ENCODE measurements at places on chromosomes 2 and 18. TPM values are rescaled to one million over a fixed set of nuclear protein-coding genes. Genes with fewer than 3 reads are reported as not detected.

GRCh38 chr18:2179498-2180183, 391.7 kb downstream of the METTL4 start:
- no peak for DNase-seq
- H3K27me3 ChIP-seq = no peaks in the 10 kb centered on the region
- H3K27ac ChIP-seq = no peak overlapping the region
- H3K36me3 ChIP-seq = no peaks in the 10 kb centered on the region
- H3K4me3 ChIP-seq = no peak overlapping the region

- DNase-seq = no peak
- H3K27me3 ChIP-seq = no peaks in the 10 kb centered on the region
- no peak overlapping the region for H3K27ac ChIP-seq
- H3K4me3 ChIP-seq = no peak overlapping the region
These were observed 126.9 kb downstream of the SOX11 start for GRCh38 chr2:5818961-5819600.

- no peaks in the 10 kb centered on the region for H3K27me3 ChIP-seq
- no peaks in the 10 kb centered on the region for H3K4me1 ChIP-seq
- no peaks in the 10 kb centered on the region for H3K36me3 ChIP-seq
- peak; percentile 6 for DNase-seq
These were observed 383.4 kb downstream of the CBLN2 start for GRCh38 chr18:72160510-72161445.

DNA sequence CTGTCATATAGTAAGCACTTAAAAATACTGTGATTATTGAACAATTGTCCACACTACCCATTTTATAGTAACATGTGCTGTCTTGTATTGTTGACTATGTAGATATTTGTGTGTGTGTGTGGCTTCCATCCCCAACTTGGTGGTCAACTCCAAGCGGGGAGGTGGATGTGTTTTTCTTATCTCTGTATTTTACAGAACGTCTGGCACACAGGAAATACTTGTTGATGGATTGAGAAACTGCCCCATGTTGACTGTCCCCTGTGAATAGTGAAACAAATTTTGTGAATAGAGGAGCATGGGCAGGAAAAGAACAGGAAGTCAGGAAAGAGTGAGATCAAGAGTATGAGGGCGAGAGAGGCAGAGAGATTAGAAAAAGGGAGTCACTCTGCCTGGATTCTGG, 83.6 kb downstream of the CELF4 start:
- H3K27me3 ChIP-seq = no peaks in the 10 kb centered on the region
- DNase-seq = no peak
- no peaks in the 10 kb centered on the region for H3K4me1 ChIP-seq
- no peak overlapping the region for H3K27ac ChIP-seq
- H3K36me3 ChIP-seq = no peaks in the 10 kb centered on the region
- H3K4me3 ChIP-seq = no peak overlapping the region

DNA sequence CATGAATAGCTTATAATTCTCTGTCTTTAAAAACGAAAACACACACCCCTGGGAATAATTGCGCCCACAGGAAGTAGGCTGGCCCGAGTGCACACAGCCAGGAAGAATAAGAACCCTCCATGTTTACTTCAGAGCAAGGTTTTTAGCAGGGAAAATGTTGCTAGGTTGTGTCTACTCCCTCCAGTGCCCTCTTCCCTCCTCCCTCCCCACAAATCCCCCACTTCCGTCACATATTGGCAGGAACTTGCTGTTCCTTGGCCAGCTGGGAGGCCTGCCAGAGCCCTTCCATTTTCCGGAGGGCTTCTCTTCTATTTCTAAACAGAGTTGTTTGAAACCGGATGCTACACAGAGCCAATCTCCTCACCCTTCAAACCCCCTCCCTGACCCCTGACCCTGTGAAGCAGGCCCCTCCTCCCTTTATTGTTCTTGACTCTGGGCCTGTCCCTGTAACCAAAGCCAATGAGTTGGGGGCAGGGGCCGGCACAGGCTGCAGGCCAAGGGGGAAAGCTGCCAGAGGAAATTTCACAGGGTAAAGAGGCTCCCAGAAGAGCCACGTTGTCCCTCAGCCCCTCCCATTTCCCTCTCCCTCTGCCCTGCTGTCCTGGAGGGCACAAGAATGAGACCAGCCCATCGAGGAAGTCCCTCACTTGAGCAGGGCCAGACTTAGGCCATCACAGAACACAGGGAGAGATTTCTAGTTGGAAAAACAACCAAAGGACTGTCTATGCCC, 49.8 kb upstream of the LGALSL start:
- no peaks in the 10 kb centered on the region for H3K27me3 ChIP-seq
- H3K4me3 ChIP-seq = peak overlapping the region; percentile 2
- H3K36me3 ChIP-seq = no peaks in the 10 kb centered on the region
- peak; percentile 88 for DNase-seq

- H3K27ac ChIP-seq = no peak overlapping the region
- DNase-seq = no peak
- peaks cover 17% of the 10 kb centered on the region for H3K4me1 ChIP-seq
- no peaks in the 10 kb centered on the region for H3K27me3 ChIP-seq
These were observed 376 bp downstream of the NDUFA10 start for GRCh38 chr2:240024766-240025165.

GRCh38 chr18:65380571-65380970, 370.2 kb upstream of the CDH7 start:
- H3K27me3 ChIP-seq = no peaks in the 10 kb centered on the region
- no peaks in the 10 kb centered on the region for H3K36me3 ChIP-seq
- H3K4me3 ChIP-seq = no peak overlapping the region
- no peaks in the 10 kb centered on the region for H3K4me1 ChIP-seq
- no peak for DNase-seq
- H3K27ac ChIP-seq = no peak overlapping the region

DNA sequence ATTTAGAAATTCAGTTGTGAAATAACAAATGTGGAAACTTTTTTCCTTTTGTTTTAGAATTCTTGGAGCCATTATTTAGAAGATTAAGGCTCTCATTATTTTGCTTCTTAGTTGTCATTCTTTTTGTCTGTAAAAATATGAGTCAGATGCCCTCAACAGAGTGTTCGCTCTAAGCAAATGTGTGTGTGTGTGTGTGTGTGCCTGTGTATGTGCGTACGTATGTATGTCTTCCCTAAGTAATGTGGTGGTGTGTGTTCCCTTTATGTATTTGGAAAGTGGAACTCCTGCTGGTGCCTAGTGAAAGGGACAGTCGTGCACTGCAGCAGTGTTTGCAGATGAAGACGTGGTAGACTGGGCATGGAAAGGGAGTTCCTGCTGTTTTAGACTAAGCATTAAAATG, 27.5 kb downstream of the ZNF407 start:
- H3K27ac ChIP-seq = no peak overlapping the region
- H3K4me3 ChIP-seq = no peak overlapping the region
- H3K4me1 ChIP-seq = peaks cover 3% of the 10 kb centered on the region

The KIF1A gene
- 0.40 TPM for total RNA-seq

The LYG2 gene
- not detected for total RNA-seq

DNA sequence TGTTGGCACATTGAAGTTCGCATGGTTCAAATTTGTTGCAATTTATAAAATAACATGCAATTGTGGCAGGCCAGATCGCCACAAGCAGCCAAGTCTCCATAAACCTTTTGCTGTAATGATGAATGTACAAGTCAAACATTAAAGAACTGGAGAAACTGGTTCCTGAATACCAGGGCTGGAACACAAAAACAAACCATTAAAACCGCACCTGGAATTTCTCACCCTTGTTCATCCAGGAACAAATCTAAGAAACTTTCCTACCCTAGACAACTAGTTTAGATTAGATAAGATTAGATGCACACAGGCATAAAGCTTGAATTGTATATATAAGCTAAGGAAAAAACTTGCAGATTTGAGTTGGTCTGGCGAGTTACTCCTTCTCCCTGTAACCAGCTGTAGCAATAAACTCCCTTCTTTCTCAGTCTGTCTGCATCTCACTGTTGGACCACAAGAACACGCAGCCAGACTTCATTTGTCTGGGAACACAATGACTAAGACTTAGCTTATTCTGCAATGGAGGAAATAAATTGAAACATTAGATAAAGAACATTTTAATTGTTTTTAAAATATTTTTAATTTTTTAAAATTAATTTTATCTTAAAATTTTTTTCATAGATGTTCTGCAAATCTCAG, 1835.5 kb upstream of the LRRTM1 start:
- DNase-seq = peak; percentile 93
- no peaks in the 10 kb centered on the region for H3K27me3 ChIP-seq
- no peaks in the 10 kb centered on the region for H3K36me3 ChIP-seq
- peak overlapping the region; percentile 83 for H3K27ac ChIP-seq
- H3K4me3 ChIP-seq = peak overlapping the region; percentile 33

DNA sequence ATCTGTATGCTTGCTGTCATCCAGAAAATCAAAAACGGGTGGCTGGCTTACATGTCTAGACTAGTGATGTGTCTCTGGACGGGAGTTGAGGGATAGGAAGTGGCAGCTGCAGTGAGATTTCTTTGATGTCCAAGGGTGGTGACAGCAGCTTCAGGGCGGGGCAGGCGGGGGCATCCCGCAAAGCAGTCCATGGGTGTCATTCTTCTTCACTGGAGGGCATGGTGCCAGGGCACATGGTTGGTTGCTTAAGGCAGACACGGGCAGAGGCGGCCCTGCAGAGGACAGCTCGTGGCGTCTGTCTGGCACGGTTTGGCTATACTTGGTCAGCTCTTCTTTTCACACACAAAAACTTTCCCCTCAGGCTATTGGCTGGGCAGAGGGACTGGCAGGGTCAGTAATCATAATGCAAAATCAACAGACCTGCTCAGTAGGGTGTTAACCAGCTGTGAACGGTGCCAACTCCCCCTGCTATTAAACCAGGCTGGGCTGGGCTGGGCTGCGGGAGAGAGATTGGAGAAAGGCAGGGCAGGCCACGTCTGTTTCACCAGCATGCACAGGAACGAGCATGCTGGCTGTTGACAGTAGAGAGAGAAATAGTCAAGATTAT, 63.7 kb downstream of the COL4A3 start:
- H3K27ac ChIP-seq = no peak overlapping the region
- H3K4me3 ChIP-seq = peak overlapping the region; percentile 48
- no peaks in the 10 kb centered on the region for H3K36me3 ChIP-seq
- DNase-seq = peak; percentile 49
- H3K27me3 ChIP-seq = no peaks in the 10 kb centered on the region

The GRP gene
- total RNA-seq = not detected

DNA sequence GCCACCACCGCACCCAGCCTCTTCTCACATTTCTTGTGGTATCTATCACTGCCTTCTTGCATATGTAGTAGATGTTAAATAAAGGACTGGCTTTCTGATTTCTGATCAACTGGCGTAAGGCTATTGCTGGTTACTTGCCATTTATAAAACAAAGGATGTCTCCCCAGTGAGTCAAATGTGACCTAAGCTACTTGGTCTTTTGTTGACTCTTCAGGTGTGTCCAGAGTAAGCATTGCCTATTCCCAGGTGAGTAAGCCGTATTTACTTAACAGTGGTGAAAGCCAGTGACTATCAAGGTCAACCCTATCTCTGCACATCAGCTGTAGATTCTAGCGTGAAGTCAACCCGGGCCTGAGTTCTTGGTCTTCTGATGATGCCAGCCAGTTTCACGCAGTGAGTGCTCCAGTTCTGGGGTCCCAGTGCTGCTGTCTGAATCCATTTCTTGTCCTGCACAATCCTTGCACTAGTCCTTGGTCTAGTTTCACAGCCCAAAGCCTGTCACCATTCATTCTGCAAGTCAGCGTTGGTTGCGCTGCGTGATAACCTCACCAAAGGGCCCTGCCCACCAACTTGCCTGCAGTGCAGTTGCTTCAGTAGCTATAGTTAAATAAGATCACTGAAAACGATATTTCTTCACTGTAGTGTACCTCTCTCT, 120.2 kb downstream of the GBX2 start:
- no peak overlapping the region for H3K4me3 ChIP-seq
- peaks cover 3% of the 10 kb centered on the region for H3K36me3 ChIP-seq
- peaks cover 30% of the 10 kb centered on the region for H3K4me1 ChIP-seq

DNA sequence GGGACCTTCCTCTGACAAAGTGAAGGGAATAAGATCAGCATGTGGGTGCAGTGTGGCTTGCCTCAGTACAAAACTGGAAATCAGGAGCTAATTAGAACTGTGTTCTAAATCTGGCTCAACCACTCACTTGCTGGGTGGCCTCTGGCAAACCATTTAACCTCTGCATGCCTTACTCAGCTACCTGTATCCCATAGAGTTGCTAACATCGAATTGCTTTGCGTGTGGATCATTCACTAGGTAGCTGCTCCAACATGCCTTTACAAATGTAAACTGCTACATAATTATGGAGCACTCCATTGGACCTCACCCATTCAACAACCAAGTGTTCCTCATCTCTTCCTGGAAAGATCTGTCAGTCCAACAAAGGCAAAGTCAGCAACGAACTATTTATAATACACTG, 19.0 kb downstream of the PLEKHM3 start:
- no peak overlapping the region for H3K27ac ChIP-seq
- H3K27me3 ChIP-seq = no peaks in the 10 kb centered on the region
- H3K4me3 ChIP-seq = no peak overlapping the region
- DNase-seq = no peak

DNA sequence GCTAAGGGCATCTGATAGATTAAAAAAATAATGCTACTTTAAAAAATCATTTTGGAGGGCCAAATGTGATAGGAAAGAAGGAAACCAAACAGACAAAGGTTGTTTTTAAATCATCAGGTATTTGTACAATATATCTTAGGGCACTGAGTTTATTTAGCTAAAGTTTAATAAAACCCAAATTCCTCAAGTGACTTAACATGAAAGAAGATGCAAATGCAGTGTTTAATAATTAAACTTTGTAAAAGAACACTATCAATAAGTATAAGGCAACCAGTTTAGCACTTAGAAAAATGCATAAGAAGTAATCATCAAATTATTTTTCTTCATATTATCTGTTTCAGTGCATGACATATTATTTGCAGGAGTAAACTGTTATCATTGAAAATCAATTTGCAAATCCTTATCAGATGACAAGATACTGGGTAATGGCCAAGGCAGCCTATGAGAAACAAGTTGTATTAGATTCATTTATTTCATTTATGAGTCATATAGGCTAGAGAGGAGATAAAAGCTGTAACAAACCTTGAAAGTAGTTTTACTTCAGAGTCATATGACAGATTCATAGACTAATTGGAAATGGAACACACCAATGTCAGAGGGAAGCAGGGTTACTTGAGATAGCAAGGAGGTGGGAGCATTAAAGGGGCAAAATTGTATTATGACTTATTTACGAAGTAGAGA, 165.5 kb downstream of the GCA start:
- H3K4me1 ChIP-seq = peaks cover 3% of the 10 kb centered on the region
- no peaks in the 10 kb centered on the region for H3K36me3 ChIP-seq
- no peak for DNase-seq
- peaks cover 38% of the 10 kb centered on the region for H3K27me3 ChIP-seq

DNA sequence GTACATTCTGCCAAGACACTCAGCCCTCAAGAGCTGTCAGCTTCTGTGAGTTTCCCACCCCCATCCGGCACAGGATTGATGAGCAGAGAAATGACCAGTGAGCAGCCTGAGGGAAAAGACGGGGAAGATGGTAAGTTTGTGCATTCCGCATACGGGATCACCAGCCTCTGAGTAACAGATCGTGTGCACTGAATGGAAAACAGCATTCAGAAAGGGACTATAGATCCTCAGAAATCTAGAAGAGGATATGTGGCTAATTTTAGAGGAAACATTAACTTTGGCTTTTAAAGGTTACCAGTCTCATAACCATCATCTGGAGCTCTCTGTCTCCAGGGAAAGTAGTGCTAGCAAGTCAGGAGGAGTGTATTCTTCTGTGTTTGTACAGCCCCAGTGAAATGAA, 326.0 kb downstream of the TGIF1 start:
- H3K4me3 ChIP-seq = no peak overlapping the region
- no peak for DNase-seq
- H3K4me1 ChIP-seq = peaks cover 21% of the 10 kb centered on the region

- no peaks in the 10 kb centered on the region for H3K36me3 ChIP-seq
- no peak overlapping the region for H3K27ac ChIP-seq
- no peak for DNase-seq
- H3K4me1 ChIP-seq = 0 out of 2 replicates have a peak, but pooled peaks cover 6% of the 10 kb centered on the region
These were observed 31.6 kb upstream of the NETO1 start for GRCh38 chr18:72899338-72899737.

The DSG1 gene
- not detected for total RNA-seq
